ENCODE measurements at places on chromosomes 4 and X.
A peak's percentile ranks its signal among the peaks of the same experiment; 100 is the strongest.

DNA sequence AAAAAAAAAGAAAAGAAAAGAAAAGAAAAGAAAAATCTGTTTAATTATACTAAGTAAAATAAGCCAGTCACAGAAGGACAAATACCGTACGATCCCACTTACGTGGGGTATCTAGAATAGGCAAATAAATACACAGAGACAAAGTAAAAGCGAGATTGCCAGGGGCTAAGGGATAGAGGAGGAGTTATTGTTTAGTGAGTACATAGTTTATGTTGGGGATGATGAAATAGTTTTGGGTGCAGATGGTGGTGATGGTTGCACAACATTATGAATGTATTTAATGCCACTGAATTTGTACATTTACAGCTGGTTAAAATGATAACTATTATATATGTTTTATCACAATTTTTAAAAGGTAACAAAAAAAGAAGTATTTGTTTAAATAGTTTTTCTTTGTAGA, 7.1 kb downstream of the CA5B start:
- no peak for DNase-seq

DNA sequence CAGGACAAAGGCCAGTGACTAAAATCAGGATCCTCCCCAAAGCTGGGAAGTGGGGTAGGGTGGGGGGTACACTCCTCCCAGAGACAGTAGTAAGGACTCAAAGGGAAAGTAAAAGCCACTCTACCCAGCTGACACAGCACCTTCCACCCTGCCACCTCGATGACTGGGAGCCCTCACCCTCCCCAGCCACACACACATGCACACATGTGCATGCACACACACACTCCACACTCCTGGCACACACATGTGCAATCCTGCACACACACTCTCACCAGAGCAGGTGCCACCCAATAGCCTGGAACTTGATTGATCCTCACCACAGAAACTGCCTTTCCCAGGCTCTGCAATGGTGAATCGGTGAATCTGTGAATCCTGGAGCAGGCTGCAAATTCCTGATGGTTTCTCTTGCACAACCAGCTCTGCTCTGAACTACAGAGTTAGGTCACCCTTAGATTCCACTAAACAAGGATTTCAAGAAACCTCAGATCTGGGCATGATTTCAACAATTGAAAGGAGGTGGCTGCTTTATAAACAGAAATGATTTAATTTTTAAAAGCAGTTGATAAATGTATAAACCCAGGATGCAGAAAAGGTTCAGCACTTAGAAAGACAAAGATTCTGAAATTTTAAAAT, 21.5 kb downstream of the AMOT start:
- no peak for DNase-seq

DNA sequence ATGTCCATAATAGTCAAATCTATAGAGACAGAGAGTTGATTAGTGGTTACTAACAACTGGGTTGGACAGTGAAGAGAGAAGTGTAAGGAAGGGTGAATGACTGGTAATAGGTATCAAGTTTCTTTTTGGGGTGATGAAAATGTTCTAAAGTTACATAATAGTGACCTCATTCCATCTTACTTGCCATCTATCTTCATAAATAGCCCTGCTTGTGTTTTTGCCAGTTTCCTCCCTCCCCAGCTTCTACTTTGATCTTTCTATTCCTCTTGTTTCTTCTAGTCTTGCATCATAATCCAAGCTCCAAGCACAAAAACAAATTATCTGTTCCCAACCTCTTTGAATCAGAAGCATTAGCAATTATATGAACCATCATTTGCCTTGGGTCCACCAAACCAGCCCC, 40.2 kb upstream of the TET2 start:
- DNase-seq: no peak

GRCh38 chrX:100635989-100636320, 651 bp downstream of the TSPAN6 start:
- DNase-seq: no peak

DNA sequence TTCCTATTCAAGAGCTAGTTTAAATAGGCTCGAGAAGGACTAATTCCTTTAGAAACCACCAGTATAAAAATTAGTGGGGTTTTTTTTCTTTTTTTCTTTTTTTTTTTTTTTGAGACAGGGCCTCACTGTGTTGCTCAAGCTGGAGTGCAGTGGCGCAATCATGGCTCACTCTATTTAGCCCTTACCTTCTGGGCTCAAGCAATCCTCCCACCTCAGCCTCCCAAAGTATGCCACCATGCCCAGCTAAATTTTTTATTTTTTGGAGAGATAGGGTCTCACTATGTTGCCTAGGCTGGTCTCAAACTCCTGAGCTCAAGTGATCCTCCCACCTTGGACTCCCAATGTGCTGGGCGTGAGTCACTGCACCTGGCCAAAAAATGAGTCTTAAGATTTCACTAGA, 52.8 kb downstream of the APOO start:
- DNase-seq: no peak

DNA sequence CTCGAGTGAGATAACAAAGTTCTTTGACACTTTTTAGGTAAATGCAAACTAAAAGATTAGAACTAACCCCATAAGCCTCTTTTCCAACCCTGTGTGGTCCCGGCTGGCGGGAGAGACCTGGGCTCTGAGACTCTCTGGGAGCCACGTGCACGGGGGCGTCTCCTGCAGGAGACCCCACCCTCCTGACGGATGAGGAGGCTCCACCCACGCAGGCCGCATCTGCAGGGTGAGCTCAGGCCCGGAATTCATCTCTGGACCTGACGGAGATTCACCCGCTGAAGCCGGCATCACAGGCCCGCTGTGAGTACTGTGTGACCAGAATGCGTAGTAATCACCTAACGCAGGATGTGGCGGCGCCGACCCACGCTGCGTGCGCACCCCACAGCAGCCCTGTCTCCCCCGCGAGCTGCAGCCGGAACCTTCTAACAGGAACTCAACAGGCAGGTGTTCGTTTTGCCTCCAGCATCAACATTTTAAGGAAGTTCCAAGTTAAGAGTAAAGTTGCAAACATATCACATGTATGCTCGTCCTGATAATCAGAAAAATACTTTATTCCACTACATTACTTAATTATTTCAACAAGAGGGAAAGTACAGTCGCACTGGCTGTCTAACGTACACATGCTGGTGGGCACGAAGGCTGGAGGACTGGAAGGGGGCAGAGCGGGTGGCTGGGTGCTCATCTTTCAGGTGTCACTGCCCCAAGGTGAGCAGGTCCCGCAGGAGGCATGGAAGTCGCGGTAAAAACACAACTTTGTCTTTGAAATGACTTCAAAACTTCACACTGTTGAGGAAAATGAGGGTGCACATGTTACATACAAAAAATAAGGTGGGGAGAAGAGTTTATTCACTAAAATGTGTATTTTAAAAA, 44.5 kb downstream of the FGFRL1 start:
- DNase-seq: peak; percentile 70

GRCh38 chr4:172287117-172287516, 473.9 kb downstream of the GALNTL6 start:
- DNase-seq: no peak

DNA sequence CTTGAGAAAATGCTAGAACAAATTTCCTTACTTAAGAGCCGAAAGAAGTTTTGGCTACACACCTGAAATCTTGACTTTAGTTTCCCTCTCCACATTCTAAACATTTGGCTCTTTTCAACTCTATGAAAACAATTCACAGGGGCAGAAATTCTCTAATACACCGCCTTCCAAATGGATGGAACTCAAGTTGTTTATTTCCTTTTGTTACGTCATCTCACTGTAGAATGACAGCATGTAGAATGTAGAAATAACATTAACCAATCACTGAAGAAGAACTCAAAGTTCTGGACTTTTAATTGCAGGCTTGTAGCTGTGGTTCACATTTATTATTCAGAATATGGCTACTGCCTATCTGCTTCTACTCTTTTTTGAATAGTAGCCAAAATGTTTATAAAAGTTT, 1.9 kb downstream of the DMP1 start:
- DNase-seq: no peak

DNA sequence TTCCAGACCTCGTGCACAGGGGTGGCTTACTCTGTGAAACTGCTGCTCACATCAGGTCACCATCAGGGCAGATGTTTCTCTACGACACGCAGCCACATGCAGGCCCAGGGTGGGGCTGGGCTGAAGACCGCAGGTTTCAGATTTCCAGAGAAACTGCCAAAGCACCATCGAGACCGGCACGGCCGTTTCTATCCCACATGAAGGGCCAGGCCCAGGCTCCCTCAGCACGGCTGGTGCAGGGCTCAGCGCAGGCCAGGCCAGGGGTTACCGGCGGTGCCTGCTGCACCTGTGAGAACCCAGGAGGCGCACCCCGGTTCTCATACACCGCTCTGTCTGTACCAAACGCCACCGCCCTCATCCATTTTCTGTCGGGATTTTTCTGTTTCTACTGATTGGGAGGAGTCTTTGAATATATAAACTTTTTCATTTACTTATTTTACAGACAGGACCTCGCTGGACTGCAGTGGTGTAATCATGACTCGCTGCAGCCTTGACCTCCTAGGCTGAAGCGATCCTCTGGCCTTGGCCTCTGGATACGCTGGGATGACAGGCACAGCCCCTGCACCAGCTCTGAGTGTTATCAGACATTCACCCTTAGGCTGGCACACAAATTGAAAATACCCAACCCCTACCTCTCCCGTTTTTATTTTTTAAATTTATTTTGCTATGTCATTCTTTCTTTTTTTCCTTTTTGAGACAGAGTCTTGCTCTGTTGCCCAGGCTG, 17.1 kb downstream of the CTBP1 start:
- DNase-seq: no peak

- no peak for DNase-seq
Measured at GRCh38 chrX:133171962-133172708, 46.0 kb downstream of the TFDP3 start.

DNA sequence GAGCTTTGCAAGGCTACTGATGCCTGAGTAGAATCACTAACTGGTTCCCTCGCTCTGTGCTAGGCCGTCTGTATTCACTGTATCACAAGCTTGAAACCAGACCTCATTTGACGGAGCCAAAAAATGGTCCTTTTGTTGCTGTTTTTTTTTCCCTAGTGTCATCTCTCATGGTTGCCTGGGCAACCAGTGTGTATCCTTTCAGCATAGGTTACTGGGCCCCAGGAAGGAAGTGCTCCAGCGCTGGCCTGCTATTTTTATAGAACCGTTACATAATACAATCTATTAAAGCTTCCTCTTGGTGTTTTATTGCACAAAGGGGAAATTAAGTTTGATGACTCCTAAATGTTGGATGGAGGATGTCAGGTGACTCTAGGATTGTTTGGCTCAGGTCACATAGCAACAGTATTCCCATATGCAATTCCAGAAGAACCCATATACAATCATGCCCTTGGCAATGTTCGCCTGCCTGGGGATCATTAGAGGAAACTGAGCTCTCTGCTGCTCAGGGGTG, 220.4 kb downstream of the SPRY1 start:
- DNase-seq: no peak

GRCh38 chrX:120725874-120726273, 96.0 kb upstream of the C1GALT1C1 start:
- DNase-seq: no peak

DNA sequence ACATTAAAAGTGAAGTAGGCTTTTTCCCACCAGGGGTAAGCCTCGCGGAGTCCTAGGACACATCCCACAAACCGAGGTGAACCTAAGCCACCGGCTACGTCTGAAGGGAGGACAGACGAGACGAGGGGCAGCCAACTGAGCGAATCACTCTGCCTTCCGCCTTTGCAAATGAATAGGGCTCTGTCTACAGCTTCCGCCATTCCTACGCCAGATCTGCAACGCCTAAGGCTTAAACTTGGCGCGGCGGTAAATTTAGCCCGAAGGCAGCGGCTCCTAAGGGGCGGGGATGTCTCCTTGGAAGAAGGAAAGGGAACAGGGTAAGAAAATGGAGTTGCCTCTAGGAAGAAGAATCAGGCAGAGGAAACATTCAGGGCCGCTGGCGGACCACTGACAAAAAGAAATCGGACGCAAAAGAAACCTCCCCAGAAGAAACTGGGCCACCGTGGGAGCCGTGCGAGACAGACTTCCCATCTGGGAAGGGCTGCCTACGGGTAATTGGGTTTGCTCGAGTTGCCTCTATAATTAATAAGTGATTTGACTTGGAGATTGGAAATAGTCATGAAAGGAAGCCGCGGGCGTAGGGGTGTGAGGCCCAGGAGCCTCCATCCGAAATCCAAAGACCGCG, 90.5 kb downstream of the BCOR start:
- DNase-seq: no peak

DNA sequence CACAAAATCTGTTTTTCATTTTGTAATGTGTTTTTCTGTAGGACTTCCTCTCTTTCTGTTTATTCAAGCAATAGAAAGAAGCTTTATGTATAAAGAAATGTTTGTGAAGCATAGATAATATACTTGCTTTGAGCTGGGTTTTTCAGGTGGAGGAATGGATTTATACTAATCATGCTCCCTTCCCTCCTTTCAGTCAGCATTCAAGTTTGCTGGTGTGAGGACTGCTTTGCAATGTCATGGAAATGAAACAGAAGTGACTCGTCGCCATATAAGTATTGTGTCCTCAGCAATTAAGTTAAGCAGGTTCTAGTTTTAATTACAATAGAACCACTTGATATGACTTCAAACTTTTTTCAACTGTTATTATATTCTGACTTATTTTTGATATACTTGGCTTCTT, 1447.1 kb downstream of the PCDH19 start:
- DNase-seq: no peak

DNA sequence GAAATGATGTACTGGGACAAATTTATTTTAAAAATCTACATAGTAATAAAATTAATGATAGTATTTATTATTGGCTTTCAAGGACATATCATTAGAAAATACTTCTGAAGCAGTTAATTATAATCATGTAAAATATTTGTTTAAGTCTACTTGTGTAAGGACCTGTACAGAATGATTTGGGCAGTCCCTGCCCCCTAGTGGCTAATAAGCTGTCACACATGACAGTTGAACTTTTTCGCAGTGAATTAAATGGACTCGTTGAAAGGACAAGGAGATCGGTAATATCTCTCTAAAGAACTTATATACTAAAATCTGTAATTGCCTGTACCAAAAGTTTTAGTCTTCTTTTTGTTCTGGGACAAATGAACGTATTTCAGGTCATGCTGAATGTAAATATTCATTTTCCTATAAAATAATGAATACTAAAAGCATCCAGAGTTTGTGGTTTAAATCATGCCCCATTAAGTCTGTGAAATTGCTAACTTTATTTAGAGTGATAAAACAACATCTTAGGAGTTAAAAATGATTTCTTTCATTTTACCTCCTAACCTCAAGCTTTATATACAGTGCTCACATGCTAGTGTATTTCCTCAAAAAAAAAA, 13.6 kb downstream of the EXOC1 start:
- no peak for DNase-seq

DNA sequence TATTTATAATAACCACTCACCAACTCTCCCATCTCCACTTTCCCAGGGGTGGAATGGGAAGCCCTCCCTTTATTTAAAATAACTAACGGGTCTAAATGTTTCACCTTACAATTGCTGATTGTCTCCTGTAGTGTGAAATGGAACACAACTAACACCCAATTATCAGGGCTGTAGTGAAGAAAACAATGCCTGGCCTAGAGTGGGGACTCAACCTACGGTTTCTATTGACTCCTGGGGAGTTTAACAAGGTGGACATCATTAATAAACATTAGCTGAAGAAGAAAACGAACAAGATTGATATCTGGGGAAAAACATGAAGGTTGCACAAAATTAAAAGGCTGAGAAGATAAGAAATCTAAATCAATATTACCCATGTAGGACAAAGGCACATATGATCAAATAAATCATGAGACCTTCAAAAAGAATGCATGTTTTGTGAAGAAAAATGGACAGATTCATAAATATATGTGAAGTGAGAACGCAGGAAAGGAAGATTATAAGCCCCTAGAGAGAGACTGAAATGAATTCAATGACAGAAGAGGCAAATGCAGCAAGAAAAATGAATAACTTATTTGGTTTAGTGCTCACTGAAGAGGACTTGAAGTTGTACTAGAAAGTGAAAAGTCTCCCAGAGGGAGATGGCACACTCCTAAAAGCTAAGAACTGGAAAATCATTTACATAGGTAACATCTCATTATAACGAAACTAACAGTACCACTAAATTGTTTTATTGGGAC, 593.0 kb upstream of the AADAT start:
- no peak for DNase-seq
